Germinal center (tissue), 1 donor: ENCODE measurements at places on chromosomes 2 and 18.
A peak's percentile ranks its signal among the peaks of the same experiment; 100 is the strongest.

DNA sequence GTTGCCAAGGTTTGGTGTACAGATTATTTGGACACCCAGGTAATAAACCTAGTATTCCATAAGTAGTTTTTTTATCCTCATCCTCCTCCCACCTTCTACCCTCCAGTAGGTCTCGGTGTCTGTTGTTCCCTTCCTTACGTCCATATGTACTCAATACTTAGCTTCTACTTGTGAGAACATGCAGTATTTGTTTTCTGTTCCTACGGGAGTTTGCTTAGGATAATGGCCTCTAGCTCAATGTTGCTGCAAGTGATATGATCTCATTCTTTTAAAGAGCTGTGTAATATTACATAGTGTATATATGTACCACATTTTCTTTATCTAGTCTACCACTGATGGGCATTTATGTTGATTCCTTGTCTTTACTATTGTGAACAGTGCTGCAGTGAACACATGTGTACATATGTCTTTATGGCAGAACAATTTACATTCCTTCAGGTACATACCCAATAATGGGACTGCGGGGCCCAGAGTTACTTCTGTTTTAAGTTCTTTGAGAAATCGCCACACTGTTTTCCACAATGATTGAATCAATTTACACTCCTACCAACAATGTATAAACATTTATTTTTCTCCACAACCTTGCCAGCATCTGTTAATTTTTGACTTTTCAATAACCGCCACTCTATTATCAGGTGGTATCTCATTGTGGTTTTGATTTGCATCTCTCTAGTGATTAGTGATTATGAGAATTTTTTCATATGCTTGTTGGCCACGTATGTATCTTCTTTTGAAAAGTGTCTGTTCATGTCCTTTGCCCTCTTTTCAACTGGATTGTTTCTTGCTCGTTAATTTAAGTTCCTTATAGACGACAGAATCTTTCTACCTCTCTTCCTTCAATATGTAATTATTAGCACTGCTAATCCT lies 88.0 kb downstream of the MEMO1 start:
- DNase-seq, result no peak

DNA sequence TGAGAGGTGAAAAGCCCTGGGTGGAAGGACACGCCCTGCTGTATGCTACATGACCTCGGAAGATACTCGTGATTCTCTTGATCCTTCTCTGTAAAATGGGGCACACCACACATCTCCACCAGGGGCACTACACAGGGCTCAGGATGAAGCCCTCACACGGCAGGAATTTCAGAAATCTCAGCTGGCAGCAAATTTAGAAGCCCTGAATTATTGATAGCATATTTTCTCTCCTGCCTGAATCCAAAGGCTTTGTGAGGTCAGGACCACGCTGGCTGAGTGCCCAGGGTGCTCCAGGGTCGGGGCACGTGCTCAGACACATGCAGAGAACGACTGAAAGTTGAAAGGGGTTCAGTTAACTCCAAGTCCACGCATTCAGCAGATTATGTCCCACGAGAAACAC lies 42.1 kb upstream of the GALR1 start:
- DNase-seq, result peak; percentile 73

- DNase-seq, result no peak
Observed at GRCh38 chr2:143611336-143611735, 482.1 kb downstream of the ARHGAP15 start.

DNA sequence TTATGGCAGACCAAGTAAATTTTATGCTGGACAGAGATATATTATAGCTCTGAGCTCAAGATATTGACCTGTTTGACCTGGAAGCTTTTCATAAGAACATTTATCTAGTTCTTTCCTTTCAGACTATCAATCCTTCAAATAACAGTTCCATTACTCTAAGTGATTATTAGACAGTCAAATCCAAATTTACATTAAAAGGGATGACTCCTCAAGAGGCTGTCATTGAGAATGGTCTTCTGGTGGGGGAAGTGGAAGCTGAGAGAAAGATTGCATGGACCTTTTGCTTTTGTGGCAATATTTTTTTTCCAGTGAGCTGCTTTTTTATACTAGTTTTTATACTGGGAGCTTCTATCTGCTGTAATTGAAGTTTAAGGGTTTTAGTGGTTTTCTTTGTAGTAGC lies 14.9 kb upstream of the SERPINB12 start:
- DNase-seq, result no peak

GRCh38 chr2:70954886-70955285 lies 19.2 kb downstream of the ATP6V1B1 start:
- no peak for DNase-seq

DNA sequence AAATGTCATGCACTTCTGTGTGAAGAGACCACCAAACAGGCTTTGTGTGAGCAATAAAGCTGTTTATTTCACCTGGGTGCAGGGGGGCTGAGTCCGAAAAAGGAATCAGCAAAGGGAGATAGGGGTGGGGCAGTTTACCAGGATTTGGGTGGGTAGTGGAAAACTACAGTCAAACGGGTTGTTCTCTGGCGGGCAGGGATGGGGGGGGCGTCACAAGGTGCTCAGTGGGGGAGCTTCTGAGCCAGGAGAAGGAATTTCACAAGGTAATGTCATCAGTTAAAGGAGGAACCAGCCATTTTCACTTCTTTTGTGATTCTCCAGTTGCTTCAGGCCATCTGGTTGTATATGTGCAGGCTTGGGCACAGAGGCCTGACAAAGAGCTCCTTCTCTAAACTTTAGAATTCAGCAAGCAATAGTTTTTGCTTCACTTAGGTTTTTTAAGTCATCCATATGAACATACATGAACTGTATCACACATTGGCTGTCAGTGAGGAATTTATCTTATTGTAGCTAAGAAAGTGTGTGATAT lies 17.5 kb upstream of the ALPK2 start:
- no peak for DNase-seq

- DNase-seq, result no peak
Observed at GRCh38 chr18:48216639-48217257, 192.4 kb downstream of the ZBTB7C start.

- DNase-seq, result no peak
Observed at GRCh38 chr2:95383635-95384027, 18.9 kb upstream of the FAHD2A start.

DNA sequence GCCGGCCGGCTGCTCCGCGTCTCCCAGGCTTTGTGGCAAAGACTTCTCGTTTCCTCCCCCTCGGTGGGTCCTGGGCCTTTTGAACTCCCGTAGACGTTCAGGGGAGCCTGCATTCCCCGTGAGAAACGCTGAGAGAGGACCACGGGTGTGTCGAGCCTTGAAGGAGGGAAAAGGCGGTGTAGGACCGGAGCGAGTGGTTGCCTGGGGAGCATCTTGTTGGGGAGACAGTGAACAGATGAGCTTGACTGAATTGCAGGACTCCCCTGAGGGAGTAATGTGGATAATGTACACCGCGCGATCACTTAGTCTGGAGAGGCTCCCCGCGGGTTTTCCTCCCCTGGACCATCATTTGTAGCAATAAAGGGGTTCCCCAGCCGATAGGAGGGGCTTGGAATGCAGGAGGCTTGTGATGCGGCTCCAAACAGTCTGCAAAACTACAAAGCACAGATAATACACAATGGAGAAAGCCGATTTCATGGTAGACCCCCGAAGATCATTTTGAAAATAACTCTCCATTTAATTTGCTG lies 769 bp downstream of the ALMS1 start:
- no peak for DNase-seq

- DNase-seq, result no peak
Observed at GRCh38 chr2:224401641-224402342, at the start of gene FAM124B. TSS of gene FAM124B (minus strand) at chr2:224402107. CDS start at chr2:224401768, 339 bp downstream.

DNA sequence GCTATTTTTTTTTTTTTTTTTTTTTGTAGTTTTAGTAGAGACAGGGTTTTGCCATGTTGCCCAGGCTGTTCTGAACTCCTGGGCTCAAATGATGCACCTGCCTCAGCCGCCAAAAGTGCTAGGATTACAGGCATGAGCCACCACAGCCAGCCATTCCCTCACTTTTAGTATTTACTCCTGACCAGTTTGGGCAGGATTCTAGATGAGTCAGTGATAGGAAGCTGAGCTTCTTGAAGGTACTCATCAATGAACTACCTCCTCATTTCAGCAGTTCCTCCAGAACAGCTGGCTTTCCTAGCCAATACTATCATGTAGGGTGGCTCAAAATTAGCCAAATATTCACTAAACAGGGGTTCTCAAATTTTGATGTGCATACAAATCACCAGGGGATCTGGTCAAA lies 57.2 kb downstream of the CYBRD1 start:
- no peak for DNase-seq

DNA sequence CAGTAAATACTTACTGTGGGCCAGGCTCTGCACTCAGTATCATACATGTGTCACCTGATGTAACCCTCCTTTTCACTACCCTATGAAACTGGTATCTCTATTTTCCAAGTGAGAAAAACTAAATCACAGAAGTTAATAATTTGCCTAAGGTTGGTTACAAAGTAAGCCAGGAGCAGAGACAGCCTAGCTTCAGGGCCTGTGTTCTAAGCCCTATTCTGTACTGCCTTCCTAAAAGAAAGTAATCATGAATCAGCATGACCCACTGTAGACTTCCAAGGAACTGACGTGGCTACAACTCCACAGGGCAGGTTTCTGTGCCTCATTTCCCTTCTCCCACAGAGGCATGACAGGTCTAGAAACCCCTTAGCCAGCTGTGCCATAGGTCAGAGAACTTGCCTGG lies 14.3 kb downstream of the ZNF142 start:
- DNase-seq, result no peak

DNA sequence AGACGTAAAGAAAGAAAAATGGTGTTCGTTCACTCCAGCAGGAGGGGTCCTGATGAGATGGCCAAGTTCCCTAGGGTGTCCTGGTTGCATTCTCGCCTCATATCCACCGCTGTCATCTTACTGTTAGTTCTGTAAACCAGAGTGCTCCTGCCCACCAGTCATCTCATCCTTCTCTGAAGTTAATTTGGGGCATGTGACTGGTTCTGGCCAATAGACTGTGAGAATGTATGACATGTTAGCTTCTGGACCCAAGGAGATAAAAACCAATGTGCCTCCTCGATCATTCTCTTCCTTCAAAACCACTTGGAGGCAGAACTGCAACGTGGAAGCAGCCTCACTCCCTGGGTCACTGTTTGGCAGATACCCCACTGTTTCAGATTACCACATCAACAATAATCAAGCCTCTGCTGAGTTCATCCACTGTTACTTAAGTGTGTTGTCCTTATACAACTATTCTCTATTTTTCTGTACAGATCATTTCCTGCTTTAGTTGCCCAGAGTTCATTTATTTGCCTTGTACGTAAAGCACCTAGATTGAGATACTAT lies 759.1 kb downstream of the TSN start:
- no peak for DNase-seq

DNA sequence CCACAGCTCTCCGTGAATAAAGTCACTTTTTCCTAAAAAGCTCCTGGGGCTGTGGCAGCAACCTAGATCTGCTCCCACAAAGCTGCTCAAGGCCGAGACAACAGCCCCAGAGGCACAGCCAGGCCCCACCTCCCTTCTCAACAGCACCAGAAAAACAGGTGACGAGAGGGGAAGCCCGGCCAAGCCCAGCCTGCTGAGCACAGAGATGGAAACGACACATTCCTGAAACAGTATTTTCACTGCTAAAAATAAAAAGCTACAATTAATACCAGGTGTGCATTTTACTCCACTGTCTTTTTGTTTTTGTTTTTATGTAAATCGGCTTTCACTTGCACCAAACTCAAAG lies 199.3 kb downstream of the HDAC4 start:
- no peak for DNase-seq

DNA sequence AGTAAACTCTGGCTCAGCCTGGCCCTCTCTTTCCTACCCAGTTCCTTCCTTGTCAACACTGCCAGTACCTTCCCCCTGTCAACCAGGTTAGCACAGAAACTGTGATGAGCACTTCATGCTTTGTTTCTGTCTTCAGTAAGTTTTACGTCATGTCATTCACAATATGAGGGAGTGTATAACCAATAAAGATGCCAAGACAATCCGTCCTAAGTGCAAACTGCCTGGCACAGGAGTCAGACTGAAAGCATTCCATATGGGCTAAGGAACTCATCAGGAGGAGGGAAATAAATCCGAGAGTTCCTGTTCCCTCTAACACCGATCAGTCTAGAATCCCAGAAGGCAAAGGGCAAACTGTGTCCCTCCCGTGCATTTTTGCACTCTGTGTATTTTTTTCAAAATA lies 507.2 kb downstream of the CMPK2 start:
- DNase-seq, result no peak

DNA sequence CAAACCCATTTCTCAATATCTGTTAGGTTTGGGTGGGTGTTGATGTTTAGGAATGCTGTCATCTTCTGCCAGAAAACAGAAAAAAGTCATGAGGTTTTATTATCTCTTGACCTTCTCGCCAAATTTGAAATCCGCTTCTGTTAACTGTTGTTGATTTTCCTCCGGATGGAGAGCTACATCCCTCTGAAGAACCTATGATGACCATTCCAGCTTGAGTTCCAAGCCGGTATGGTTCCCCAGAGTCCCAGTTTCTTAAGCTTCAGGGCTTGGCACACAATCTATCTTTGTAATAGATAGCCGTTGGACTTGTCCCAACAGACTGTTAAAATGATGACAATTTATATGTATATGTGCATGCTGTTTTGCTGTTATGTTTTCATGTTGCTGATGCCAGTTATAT lies 1201.0 kb downstream of the LRP1B start:
- DNase-seq, result no peak

GRCh38 chr18:27110319-27110718 lies 74.8 kb downstream of the CHST9 start:
- DNase-seq, result no peak

- no peak for DNase-seq
Observed at GRCh38 chr18:386994-387393, 113.5 kb downstream of the COLEC12 start.

GRCh38 chr2:84846041-84846663 lies 34.7 kb downstream of the TRABD2A start:
- no peak for DNase-seq

GRCh38 chr2:45072862-45073237 lies 63.6 kb upstream of the SIX2 start:
- no peak for DNase-seq

DNA sequence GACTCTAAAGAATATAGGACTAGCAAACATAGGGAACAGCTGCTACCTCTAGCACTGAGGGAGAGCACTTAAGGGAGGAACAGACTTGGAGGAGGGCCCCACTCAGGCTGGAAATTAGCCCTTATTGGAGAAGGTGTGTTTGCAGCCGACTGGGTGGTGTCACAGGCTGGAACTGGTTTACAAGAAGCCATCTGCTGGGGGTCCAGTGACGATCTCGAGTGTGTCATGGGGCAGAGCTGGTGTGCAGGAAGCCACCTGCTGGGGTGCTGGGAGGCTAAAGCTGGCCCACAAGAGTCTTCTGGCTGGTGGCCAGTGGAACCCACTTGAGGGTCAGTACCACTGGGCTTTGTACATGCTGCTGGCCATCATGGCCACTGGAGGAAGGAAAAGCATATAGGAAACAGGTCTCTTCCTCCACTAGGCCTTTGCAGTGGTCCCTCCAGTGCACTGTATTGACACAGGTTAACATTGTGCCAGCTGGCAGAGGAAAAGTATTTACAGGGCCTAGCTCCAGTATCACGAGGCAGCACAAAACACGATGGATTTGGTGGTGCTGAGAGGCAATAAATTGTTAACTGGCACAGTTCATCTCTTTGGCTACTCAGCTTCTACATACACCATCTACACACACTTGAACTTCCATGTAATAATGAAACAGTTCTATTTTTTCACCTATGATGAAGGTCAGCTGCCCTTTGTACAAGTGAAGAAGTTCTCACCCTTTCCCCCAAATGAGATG lies 43.6 kb downstream of the MAP3K20 start:
- DNase-seq, result no peak
